ENCODE measurements at places on chromosomes 4 and X. TPM values are rescaled to one million over a fixed set of nuclear protein-coding genes. Genes with fewer than 3 reads are reported as not detected.

Gene ALB
- 4.5 TPM for total RNA-seq

Gene VAMP7
- 17.0 TPM for total RNA-seq

DNA sequence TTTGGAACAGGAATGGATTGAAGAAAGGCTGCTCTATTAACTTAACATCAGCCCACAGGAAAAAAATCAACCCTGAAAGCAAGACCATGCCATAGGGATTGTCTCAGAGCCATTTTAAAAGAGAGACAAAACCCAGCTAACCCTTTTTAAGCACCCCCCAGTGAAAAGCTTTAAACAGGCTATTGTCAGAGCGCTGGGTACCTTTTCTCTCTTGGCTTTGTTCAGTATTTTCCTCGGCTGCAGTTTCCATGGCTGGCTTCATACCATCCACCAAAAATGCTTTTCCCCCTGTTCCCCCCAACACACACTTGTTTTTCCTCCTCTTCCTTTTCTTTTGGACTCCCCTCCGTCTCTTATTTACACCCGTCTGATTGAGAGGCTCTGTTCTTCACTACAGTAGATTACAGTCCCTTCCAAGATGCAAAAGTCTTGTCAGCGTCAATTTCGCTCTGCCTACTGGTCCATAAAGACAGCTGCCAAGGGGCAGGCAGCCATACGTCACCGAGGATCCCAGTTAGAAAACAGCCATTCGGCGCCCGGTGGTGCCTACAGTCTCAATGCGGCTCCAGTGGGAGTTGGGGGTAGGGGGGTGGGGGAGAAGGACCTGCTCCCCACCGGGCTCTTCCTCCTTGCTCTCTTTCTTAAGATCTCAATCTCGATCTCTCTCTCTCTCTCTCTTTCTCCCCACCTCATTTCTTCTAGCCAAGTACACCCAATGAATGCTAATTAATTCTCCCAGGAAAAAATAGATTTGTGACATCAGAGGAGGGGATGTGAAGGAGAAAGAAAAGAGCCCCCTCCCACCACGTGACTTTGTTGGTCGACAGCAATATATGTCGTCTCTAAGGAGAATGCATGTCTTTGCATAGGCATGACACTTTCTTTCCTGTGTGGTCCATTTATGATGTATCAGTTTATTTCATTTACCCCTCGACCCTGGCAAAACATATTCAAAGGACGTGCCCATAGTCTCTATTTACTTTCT lies at the start of gene GPM6B:
GPM6B (minus strand) TSS at position 451 of the 985 bp plus-strand sequence; CDS start at position 262, 189 bp downstream.
- DNase-seq, result no peak

- DNase-seq, result no peak
Observed at GRCh38 chrX:132063334-132063733, 40.2 kb downstream of the STK26 start.

DNA sequence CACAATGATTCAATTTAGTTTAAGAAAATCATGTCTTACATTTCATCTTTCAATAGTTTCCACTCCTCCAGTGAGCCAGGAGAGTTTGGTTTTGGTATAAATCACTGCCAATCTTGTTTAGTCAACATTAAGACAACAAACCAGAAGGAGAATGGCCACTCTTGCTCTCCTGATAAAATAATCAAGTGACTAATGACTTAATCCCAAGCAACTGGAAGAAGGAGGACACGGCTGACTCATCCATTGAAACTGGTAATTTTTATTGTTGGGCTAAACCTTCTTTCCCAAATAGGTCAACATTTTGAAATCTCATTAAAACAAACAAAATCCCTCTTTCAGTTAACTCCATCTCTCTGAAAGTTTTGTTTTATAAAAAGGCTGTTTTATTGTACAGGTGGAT lies 230.2 kb downstream of the CLCN4 start:
- no peak for DNase-seq

GRCh38 chr4:187491959-187492358 lies 503.6 kb upstream of the ZFP42 start:
- no peak for DNase-seq

DNA sequence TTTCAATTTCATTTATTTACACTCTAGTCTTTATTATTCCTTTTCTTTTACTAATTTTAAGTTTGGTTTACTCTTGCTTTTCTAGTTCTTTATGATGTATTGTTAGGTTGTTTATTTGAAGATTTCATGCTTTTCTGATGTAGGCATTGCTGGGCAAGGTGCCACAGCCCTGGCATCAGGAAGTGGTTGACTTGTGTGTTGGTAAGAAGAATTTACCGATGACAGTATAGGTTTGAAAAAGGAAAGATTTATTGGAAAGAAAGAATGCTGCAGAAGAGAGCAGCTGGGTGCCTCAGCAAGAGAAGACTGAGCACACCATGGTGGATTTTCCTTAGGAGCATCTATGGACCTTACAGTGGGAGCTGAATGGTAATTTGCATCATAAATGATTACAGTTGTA lies 153.2 kb downstream of the KLF8 start:
- DNase-seq, result no peak

DNA sequence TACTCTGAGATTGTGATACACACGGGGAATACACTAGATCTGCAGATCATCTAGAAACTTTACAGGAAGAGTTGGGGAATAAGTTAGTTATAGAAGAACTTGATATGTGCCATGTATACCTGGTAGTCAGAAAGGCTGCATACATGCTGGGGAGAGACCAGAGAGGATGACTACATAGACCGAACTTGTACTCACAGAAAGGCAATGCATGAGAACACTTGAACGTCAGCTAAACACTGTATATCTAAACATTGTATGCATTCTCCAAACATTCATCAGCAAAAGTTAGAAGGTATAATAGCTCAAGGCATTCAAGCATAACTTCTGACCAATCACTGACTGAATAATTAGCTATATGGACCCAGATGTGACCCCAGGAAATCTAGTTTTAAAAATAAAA lies 78.0 kb upstream of the PDHA2 start:
- no peak for DNase-seq

- no peak for DNase-seq
Observed at GRCh38 chr4:25879587-25879986, 16.8 kb upstream of the SEL1L3 start.
